ENCODE measurements at places on chromosomes 7 and 10.

DNA sequence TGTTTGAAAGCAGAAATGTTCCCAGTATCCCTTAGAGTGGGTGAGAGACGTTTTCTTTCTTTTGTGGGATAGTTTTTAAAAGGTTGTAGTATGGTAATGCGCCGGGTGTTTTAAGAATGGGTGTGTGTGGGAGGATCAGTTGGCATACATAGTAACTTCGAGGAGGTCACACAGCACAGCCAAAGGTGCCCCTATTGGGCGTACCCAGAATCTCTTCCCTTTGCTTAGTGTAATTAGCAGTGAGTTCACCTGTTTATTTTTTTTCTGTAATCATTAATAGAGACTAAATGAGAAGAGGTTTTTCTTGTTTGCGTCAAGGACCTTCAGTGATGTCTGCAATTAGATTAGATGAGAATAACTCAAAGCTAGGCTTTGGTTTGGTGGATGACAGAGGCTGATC is 1.5 kb downstream of the PLEKHA8 start:
- DNase-seq, result no peak

- no peak for DNase-seq
Measured at GRCh38 chr10:5606864-5607263, 59.5 kb downstream of the ASB13 start.

- no peak for DNase-seq
Measured at GRCh38 chr7:94400022-94400421, 5.3 kb downstream of the COL1A2 start.

- DNase-seq, result no peak
Measured at GRCh38 chr10:102678842-102679289, 34.6 kb downstream of the TRIM8 start.

GRCh38 chr10:80917636-80918035 is 379.9 kb downstream of the SH2D4B start:
- DNase-seq, result no peak

DNA sequence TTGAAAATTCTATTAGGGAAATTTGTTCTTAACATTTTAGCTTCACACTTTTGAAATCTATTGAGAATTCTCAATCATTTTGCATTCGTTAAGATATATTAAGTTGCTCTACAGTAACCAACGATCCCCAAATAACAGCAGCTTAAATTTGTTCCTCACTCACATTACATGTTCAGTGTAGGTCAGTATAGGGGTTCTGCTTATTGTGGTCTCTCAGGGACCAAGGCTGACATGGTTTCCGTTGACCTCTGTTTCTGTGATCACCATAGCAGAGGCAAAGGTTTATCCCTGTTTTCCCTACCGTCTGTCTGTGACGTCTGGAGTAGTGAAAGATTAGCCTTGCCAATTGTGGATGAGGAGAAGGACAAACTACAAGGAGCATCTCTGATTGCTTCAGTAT is 235.0 kb upstream of the CSTF2T start:
- DNase-seq, result no peak

DNA sequence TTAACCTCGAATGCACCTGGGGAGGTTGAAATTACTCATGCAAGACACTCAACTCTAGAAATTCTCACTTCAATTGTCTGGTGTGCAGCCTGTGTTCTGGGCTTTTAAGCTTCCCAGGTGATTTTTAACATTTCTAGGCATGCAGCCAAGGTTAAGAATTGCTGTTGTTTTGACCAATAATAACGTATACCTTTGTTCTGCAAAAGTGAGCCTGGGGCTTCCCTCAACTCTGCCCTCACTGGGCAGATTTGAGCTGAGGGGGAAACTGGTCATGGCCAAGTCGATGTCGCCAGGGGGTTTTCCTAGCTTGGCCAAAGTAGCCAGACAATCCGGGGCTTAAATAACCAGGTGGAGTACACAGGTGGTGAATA is 568 bp downstream of the PRSS2 start:
- no peak for DNase-seq
